ENCODE measurements at places on chromosomes 6 and 20.

- DNase-seq, result no peak
These were observed 64.2 kb upstream of the CCN6 start for GRCh38 chr6:111989743-111990142.

DNA sequence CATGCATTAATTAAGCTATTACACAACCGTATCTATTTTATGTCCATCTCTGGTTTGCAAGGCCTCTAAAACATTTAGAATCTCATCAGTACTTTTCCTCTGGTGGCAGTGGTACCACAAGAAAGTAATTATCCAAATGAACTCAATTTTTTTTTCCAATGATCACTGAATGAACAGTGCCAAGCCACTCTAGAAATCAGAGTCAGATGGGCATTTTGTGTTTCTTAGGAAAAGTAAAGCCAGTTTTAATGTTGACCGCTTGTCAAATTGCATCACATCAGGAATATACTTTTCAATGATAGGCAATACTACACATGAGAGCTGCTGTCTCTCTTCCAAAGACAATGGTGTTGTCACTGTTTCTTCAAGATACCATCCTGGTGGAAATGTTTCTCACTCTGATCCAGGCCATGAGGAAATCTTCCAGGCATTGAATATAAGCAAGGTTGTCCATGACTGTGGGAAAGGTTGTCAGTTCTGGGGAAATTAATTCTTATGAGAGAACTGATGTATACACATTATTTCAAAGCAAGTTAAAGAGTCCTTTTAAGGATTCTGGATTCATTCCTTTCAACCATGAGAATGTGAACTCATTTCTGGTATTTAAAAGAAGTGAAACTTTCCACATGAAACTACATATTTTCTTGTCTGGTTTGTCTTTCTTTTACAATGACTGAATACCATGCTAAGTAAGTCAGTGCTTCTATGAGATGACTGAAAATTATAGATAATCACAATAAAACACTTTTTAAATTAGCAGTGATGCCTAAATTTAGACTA, 108.8 kb upstream of the TCF21 start:
- DNase-seq, result no peak

GRCh38 chr20:32506721-32507120, 78.4 kb downstream of the NOL4L start:
- no peak for DNase-seq

DNA sequence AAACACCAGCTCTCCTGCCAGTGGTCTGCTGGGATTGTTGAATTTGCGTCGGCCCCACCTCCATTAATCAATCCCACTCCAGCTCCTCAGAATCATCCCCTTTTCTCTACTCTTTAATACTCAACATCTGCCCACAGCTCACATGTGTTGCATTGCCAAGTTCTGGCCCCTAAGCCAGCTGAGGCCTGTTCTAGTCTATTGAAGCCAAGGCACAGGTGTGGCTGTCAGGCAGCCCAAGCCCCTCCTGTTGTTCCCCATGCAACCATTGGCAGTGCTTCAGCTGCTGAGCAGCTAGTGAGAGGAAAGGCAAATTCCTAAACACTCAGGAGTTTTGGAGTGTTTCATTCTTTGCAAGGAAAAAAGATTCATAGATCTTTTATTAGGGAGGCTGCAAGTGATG, 128.0 kb upstream of the NT5E start:
- DNase-seq, result no peak

DNA sequence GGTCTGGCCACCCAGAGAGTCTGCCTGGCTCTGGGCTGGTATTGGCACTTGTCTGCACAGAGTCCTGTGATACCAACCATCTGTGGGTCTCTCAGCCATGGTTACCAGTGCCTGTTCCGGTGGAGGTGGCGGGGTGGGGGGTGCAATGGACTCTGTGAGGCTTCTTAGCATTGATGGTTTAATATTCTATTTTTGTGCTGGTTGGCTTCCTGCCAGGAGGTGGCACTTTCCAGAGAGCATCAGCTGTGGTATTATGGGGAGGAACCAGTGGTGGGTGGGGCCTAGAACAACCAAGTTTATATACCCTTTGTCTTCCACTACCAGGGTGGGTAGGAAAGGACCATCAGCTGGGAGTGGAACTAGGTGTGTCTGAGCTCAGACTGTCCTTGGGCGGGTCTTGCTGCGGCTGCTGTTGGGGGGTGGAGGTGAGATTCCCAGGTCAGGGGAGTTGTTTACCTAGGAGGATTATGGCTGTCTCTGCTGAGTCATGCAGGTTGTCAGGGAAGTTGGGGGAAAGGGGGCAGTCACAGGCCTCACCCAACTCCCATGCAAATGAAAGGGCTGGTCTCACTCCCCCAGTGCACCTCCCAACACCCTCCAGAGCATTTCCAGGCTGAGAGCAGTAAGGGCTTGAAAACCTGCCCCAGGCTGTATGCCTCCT, 117.5 kb downstream of the FLRT3 start:
- no peak for DNase-seq

GRCh38 chr6:170446841-170447560, 106.1 kb downstream of the PSMB1 start:
- no peak for DNase-seq

- no peak for DNase-seq
These were observed 329.6 kb upstream of the RSPO3 start for GRCh38 chr6:126788861-126789365.

DNA sequence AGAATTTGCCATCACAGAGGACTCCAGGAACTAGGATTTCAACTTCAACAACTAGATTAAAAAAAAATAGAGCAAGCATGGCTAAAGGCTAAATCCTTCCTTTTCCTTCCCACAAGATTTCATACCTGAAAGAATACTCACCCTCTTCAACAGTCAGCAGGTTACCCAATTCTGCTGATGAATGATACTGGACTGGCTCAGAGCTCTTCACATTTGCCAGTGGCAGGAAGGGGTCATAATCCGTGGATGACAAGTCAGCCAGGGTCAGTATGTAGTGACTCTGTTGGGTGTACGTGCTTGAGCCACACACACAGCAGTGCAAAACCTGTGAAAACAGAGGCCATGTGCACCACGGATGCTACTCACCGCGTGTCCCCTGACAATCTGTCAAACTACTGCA, 152.9 kb downstream of the INSM1 start:
- DNase-seq, result no peak

DNA sequence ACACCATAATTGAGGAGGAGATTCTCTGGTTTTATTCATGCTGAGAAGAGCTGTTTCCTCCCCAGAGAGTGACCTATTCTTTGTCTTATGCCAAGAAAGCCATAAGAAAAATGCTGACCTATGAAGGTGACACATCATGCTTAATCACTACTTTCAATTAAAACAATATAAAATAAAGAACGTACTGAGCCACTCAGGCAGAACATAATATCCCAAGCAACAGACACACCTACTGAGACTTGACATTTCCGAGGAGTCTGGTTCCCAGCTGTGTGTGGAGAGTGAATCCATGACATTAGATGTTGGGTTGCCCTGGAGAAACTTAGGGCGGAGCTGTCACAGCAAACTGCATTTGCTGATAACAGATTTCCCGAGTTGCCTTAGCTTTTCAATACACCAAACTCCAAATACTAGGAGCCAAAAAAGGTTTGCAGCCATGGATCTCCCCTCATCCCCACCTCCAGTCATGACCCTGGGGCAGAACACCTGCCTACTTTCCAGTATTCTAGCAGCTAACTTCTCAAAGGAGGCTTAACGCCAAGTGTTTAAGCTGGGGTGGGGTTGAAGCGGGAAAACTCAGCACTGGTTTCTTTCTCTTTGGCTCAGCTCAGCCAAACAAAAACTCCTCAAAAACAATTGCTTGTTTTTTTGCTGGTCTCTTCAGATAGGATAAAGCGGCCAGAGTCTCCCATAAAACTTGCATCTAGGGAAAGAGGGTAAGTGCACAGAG, 92.2 kb downstream of the BACH2 start:
- no peak for DNase-seq

DNA sequence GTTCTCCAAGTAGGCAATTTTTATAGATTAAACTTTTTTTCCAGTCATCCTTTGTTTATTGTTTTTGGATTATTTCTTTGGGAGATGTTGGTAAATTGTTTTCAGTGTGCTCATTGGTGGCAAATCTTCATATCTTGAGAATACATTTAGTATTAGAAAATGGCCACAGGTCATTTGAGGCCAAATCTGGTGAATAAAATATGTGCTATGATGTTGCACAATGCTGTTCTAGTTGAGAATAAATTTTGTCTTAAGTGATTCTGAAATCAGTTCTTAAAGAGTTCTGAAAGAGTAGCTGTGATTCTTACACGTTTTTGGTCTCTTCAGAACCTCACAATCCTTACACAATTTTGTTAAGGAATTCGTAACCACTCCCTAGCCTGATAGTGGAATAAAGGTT, 20.1 kb downstream of the CDKAL1 start:
- DNase-seq, result no peak

GRCh38 chr6:134512981-134513391, 195.1 kb upstream of the SGK1 start:
- DNase-seq, result no peak

DNA sequence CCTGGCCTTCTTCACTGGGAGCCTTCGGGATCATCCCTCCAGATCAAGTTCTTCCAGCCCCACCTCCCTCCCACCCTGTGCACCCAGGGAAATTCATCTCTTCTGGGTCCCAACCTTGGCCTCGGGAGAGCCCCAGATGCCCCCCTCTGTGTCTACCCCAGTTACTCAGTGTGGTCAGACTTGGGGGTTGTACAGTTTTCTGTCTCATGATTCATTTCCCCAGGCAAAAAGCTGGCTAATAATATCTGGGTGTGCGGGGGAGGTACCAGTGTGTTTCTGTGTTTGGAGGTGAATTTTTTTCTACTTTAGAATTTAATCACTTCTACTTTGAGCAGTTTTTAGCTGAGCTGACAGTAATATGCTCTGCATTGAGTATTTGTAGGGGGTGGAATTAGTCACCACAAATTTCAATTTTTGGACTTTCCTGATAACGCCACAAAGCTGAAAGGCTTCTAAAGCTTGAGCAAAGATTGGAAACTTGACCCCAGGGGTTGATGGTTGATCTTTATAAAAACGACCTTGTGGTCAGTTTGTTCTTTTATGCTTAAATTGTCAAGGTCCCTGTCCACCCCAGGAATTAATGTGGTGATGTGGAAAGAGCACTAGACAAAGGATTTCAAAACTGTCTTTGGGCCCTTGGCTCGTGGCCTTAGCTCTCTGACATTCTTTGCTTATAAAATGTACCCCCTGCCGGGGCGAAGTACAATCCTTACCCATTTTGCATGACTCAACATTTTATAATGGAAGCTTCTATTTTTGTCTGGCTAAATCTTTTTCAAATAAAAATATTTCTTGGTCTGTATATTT, 284.7 kb upstream of the TAB2 start:
- peak; percentile 34 for DNase-seq

Measured in activated CD8-positive, alpha-beta memory T cell treated with anti-CD3 and anti-CD28 coated beads, Interleukin-2, amount 50 U/mL, for 4 hours (primary cell).